T-helper 2 cell (primary cell): ENCODE measurements at places on chromosomes 2 and 18.

DNA sequence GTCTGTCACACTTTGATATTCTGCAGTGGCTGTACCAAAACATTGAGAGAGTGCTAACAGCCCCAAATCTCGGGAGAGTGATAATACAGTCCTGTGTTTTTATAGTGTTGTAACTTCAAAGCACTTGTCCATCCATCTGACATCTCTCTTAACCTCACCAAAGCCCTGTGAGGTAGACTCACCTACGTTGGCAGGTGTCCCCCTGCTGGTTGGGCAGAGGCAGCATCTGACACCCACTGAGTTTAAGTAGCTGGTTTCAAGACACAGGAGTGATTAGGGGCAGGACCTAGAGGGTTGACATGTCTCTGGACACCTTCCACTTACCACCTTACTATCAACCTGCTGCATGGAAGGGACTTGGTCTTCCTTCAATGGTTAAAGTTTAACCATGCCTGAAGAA lies 22.9 kb downstream of the COLEC12 start:
- DNase-seq = no peak

DNA sequence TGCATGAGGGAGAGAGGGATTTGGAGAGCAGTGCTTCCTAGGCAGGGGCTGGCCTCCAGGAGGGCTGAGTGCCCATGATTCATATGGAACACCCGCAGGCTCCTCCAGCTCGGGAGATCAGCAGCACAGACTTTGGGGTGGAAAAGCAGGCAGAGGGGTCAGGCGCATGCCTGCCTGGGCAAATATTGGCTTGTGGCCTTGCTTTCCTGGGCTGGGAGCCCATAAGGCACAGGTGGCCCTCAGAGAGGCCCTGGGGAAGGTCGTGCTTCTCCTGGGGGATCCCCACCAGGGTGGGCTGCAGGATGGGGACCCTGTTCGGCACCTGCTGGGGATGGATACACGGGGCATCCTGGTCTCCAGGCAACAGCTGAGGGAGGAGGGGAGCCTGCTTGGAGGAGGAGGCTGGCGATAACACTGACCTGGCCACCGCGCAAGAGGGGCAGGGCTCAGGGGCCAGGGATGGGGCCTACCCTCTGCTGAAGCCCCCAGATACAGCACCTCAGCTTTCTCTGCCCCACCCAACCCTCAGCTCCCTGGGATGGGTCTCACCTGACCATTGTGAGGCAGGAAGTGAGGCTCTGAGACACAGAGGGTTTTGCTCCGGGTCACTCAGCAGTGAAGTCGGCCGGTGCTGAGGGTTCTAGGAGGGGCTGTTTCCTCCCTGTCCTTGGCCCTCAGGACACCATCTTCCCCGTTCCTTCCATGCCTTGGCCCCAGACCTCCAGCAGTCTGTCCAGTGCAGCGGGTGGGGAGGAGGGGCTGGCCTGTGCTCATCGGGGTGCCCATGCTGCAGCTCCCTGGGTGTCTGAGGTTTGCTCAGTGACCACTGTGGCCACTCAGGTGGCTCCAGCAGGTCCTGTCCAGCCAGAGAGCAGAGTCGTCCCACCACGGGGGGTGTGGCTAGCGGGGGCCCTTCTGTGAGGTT lies 12.0 kb downstream of the AQP12A start:
- no peak for DNase-seq

GRCh38 chr18:45275367-45276113 lies 339.7 kb upstream of the SLC14A2 start:
- DNase-seq = no peak

DNA sequence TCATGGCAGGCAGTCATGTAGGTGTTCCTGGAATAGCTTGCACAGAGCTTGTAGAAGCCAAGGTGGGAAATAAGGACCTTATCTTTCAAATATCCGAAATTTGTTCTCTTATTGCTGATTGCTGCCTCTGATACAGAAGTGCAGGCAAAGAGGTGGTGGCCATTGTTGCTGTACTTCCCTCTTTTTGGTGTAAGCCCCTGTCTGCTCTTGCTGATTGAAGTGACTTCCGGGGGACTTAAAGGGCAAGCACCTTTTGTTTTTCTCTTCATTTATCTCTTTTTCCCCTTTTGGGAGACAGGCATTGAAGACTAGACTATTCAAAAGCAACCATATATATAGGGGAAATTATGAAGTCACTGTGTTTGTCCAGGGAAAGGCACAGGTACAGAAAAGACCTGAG lies 131.6 kb upstream of the OTX1 start:
- no peak for DNase-seq

- DNase-seq = no peak
These were observed 82.7 kb downstream of the FAM168B start for GRCh38 chr2:131010566-131010965.

GRCh38 chr2:142422041-142422440 lies 291.2 kb upstream of the LRP1B start:
- no peak for DNase-seq
